Left renal cortex interstitium (tissue), 4 donors: ENCODE measurements at places on chromosomes 11 and 22. TPM values are rescaled to one million over a fixed set of nuclear protein-coding genes. Genes with fewer than 3 reads are reported as not detected.

DNA sequence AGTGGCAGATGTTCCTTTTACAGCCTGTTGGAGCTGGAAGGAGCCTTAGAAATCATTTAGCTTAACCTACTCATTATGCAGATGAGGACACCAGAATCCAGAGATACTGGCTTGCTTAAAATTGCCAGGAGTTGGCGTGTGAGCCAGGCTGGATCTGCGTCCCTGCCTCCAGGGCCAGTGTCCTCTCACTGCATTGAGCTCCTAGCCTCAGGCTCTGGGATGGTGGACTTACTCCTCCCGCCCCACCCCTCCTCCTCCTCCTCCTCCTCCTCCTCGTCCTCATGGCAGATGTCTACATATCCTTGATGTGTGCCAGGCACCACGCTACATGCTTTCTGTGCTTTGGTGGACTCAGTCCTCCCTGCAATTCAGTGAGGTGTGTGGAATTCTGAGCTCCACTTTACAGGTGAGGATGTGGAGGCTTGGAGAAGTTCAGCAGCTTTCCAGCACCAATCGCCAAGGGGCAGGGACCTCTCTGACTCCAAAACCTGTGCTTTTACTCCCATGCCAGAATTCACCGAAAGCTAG, 24.1 kb downstream of the ADAMTS15 start:
- no peak for DNase-seq

- DNase-seq = no peak
These were observed 1.0 kb upstream of the PRDM10 start for GRCh38 chr11:130003717-130004001.

Gene OR6T1
- not detected for polyA plus RNA-seq

DNA sequence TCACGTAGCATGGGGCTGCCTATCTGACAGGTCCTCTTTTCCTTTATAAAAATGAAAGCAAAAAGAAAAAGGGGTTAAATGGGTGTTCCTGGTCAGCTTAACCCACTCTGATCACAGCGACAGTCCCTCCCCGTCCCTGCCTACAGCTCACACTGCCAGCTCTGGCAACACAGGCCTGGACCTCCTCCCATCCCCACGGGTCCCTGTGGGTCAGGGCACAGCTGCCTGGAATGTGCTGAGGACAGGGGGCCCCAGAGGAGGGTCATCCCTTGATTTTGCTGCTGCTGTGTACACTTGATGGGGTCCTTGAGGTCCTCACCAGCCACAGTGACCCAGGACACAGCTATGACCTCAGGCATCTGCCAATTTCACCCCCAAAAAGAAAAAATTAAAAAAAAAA, 29.6 kb upstream of the CYP2D6 start:
- DNase-seq = no peak

DNA sequence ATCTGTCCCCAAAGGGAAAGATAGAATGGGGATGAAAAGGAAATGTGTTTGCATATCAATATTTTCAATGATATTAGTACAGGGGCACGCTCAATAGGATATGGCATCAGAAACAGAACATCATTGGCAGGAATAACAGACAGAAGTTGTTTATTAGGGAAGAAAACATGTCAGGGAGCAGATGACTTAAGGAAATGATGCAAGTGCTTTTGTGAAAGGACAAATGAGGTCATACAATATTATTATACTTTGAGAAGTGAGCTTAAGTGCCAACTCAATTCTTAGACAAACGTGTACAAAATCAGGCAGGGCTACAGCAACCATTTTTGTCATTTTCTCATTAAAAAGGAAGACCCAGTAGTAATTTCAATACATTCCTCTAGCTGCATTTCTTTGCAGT, 388.4 kb downstream of the SOX6 start:
- DNase-seq = no peak
